ENCODE measurements at places on chromosomes 7 and 10.

DNA sequence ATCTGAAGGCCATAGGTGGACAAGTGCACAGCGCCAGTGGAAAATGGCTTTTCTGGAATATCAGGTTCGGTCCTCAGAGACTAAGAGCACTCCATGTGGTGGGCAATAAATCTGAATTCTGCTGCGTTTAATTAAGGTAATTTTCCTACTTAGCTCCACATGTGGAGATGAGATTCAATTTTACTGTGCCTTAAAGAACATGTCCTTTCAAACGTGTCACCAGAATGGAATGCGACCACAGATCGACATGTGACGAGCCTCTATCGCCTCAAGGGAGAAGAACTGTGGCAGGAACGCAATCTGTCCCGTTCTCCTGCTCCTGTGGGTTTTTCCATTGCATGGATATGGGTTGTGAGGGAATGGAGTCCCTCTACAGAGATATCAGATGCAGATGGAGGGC, 205.3 kb upstream of the ZNF32 start:
- DNase-seq = no peak

GRCh38 chr7:28315565-28316410, 96.5 kb upstream of the CREB5 start:
- no peak for DNase-seq

GRCh38 chr7:137439829-137440825, 96.6 kb upstream of the PTN start:
- DNase-seq = no peak

DNA sequence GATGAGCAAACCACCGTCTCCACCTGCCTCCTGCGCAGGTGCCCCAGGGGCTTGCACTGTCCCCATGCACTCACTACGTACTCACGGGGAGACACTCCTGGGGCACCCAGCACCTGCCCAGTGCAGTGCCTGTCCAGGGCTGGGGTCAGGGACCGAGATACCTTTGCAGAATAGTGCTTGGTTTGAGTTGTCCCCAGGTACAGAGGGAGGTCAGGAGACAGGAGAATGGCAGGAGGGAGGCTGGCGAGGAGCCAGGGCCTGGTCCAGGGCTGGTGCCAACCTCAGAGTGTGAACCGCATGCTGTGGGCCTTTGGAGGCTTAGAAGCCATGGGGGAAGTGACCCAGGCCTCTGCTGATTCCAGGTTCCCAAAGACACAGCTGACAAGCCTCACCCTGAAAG, 110.1 kb upstream of the GPR26 start:
- DNase-seq = no peak

DNA sequence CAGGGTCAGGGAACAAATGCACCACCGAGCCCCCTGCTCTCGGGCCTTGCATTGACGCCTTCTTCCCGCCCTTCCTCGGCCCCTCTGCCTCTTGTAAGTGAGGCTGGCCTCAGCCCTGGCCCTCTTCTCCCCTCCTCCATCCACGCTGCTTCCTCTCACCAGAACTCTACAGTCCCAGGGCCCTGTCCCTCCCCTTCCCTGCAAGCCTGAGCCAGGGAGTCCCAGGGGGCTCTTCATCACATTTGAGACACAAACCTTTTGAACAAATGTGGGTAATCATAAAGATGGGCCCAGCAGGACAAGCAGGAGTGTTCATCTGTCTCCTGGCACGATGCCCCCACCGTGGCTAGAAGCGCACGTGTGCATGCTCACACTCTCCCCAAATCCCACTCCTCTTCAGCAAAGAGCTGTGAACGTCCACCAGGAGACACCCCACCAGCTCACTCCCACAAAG, 57.7 kb downstream of the SLIT1 start:
- DNase-seq = no peak

DNA sequence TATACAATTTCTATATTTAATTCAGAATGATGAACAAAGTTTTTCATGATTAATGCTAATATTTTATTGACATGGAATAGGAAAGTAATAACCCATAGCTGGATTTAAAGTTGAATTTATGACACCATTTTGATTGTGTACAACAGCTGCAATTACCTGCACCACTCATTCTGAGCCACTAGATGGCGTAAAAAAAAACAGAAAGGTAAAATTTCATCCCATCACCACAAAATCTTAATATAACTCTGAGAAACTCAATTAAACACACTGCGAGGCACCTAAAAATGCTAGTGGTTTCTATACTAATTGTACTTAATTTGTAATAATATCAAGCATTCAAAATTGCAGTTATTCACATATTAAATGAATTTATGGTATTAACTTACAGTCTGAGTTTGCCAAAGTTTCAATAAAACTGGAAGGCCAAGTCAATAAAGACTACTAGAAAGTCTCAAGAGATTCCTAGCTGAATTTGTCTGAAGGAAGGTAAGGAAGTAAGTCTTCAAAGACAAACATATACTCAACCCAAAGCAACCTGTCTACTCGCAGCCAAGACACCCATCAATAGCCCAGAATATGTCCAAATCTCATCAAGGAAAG, 182.5 kb downstream of the SKAP2 start:
- peak; percentile 4 for DNase-seq

DNA sequence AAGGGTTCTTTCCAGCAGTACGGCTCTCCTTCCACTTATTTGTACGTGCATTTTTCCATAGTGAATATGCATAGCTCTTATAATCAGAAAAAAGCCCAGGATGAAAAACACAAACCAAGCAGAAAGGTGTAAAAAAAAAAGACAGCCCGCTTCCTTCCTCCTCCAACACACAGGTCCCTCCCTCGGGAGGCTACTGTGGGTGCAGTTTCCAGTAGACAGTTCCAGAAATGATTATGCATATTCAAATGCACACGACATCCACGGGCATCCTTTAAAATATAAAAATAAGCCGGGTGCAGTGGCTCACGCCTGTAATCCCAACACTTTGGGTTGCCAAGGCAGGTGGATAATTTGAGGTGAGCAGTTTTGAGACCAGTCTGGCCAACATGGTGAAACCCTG, 59.9 kb downstream of the TNRC18 start:
- DNase-seq = no peak

DNA sequence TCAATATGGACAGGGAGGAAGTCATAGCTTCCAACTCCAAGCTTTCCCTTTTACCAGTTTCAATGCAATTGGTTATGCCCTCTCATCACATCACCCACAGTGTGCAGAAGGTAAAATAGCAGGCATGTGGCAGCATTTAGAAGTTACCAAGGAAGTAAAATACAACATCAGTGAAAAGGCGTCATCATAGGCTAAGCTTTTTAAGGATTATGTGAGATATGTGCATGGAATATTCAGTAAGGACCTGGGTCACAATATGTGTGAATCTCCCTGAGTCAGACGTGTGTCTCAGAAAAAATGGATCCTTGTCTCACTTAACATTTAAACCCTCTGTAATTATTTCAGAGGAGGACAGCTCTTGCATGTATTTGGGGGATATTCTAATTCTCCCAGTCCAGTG, 522.8 kb upstream of the POM121L12 start:
- DNase-seq = no peak

DNA sequence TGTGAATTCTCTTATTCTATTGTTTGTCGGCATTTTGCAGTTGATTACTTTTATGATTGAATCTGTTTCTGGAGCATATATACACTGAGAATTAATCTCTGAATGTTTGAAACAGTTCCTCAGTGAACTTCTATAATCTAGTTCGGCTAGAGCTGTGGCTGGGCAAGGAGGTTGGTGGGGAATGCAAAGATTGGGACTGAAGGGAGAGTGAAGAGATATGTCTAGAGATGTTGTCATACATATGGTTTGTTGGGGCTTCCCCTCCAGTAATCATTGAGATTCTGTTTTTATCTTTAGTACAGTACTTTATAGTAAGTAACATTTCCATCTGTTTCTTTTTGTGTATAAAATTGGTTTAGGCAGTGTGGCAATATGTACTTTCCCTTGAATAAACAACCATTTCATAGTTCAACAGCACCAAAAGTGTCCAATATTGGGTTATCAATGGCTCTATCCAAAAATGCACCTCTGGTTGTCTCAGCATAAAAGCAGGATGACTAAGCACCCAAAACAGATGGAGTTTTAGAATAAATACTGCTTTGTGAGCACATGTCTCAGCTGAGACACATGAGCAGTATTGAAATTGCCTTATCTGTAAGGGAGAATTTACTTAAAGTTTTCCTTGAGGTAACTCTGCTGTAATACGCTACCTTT, 36.7 kb downstream of the WAC start:
- no peak for DNase-seq

- no peak for DNase-seq
Observed at GRCh38 chr7:45060295-45060694, 28.5 kb downstream of the NACAD start.

DNA sequence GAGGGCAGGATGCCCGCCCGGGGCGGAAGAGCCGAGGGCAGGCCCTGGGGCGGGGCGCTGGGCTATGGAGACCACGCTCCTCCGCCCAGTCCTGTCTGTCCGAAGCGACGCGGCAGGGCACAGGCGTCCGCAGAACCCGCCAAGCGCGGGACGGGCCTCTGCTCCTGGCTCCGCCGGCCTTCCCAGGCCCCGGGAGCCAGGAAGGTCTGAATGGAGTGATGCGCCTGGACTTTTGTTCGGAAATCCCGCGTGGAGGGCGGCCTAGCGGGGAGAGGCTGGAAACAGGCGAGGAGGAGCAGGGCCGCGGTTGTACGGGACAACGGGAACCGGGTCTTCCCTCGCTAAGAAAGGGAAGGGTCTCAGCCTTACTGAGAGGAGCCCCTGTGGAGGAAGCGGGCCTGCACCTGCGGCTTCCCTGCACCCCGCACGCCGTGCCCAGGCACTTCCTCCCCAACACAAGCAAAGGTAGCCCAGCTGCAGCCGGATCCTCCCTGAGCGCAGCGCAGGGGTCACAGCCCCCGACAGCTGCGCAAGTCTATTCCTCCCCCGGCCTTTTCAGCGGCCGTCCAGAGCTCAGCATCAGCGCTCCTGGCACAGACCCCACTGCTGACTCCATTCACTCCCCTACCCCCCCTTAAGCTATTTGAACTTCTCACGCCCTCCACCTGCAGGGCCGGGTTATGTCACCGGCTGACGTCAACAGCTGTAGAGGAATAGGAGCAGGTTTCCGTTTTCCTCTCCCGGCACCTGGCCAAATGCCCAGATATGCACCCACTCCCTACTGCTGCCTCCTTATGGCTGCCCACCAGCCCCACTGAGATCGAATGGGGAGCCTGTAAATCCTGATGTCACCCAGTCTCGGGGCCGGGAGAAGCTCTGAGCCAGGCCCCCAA, 143.2 kb upstream of the RET start:
- no peak for DNase-seq

DNA sequence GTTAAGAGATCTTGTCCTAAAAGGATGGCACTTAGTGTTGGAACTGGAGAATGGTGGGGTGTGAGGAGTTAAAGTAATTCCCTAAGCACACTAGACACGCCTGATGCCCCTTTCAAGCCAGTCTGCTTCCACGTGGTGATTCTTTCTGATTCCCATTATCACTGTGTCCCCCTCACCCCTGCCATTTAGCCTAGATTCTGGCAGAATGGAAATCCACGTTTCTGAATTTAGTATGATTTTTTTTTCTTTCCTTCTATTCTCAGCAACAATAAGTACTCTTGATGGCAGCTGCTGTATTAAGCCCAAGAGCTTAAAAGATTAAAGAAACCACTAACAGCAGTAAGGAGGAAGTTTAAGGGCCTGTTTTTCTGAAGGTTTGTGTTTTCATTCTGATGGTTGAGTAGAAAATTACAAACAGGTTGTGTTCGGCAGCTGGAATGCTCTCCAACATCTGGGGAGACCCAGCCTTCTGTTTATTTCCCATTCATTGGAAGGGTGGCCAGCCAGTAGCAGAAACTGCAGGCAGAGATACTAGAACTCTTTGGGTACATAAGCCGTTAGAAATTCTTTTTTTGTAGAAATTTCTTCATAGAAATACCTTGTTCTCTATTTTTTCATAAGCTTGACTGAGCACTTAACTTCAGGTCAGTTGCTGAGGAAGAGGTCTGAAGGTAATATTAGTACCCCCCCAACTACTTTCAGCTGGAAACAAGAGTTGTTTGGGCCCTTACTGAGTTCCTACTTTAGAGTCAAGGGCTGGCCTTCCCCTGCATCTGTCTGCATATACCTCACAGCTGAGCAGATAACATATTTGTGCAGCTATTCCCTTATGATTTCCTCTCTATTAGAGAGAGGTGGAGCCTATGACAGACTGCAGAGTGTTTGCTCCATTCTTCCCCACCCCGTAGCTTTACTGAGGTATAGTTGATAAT, 355.1 kb downstream of the AUTS2 start:
- DNase-seq = no peak

DNA sequence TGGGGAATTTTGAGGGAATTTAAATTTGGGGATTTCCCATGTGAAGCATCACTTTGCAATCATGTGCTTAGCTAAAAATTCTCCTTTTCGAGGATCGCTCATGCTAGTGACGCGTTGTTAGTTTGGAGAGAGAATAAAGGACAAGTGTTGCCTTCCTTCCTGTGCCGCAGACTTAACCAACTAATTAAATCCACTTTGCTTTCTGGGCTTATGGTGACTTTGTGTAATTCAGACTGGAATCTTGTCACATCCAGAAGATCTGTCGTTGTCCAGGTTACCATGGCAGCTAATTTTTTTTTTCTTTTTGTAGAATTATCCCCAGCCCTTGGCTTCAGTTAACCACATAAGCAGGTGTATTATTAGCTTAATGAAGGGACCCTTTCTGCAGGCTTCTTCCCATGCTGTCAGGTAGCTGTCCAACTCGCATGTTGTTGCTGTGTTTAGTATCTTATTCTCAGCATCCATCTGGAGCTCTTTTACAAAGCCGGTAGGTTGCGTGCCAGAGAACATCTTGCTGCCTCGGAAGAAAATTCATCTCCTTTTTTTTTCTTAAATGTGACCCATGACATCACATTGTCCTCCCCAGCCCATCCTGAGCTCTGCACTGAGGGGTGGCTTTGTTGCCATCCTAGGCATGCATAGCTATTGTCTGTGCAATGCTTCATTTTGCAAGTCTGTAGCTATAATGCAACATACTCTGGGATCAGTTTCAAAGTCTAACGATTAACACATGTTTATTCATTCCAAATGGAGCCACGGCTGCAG, 47.2 kb upstream of the NRP1 start:
- peak; percentile 56 for DNase-seq

- DNase-seq = no peak
Observed at GRCh38 chr7:11831736-11832495, at the start of gene THSD7A. THSD7A (minus strand) TSS chr7:11832198; CDS start chr7:11831946, 252 bp downstream.

- peak; percentile 31 for DNase-seq
Observed at GRCh38 chr7:66894463-66895080, 26.5 kb upstream of the TMEM248 start.

DNA sequence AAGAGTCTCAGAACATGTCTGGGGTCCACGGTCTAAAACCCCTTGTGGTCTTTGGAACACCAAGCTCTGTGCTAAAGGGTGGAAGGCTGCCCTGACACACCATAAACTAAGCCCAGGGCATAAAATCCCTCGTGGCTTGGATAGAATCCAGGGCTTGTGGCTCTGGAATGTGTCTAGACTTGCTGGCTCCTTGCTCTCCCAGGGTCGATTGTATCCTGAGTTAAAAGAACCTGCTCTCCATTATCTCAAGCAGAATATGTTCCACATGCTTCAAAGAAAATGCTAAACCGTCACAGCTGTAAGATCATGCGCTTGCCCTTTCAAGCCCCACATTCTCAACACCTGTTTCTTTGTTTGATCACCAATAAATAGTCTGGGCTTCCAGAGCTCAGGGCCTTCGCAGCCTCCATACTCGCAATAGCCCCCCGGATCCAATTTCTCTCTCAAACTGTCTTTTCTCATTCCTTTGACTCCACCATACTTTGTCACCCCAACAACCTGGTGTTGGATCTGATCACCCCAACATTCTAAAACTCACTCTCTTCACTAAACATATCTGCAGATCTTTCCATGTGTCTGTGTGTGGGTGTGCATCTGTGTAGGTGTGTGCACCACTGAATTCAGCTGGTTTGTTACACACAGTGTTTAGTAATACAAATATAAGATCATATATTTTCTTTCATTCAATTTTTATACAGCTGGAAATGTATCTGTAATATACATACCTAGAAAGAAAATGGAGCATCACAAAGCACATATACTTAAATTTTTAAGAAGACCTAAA, 238.5 kb downstream of the ZMYND11 start:
- DNase-seq = peak; percentile 76

Measured in astrocyte of the cerebellum (primary cell).